Stimulated activated CD8-positive, alpha-beta memory T cell treated with anti-CD3 and anti-CD28 coated beads, Interleukin-2, amount 100 ng/mL, for 48 hours (primary cell): ENCODE measurements at places on chromosomes 2 and 18.

DNA sequence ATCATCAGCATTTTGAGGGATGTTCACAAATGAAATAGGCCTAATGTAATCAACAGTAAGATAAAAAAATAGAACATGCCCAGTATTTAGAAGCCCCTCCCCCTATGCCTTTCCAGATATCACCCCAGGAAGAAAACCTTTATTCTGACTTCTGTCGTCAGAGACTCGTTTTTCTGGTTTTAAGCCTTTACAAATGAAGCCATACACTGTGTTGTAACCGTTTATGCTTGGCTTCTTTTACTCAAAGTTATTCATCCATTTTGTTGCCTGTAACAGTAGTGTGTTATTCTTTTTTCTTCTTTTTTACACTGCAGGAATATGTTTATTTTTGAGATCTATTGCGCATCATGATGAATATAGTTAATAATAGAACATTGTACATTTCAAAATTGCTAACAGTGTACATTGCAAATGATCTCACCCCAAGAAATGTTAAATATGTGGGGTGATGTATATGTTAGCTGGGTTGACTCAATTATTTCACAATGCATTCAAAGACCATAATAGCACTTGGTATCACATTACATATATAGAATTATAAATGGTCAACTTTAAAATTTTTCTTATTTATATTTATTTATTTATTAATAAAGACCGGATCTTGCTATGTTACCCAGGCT, 28.1 kb upstream of the PNPT1 start:
- no peak for DNase-seq

- no peak for DNase-seq
Observed at GRCh38 chr18:67581178-67581577, 64.7 kb upstream of the DSEL start.

DNA sequence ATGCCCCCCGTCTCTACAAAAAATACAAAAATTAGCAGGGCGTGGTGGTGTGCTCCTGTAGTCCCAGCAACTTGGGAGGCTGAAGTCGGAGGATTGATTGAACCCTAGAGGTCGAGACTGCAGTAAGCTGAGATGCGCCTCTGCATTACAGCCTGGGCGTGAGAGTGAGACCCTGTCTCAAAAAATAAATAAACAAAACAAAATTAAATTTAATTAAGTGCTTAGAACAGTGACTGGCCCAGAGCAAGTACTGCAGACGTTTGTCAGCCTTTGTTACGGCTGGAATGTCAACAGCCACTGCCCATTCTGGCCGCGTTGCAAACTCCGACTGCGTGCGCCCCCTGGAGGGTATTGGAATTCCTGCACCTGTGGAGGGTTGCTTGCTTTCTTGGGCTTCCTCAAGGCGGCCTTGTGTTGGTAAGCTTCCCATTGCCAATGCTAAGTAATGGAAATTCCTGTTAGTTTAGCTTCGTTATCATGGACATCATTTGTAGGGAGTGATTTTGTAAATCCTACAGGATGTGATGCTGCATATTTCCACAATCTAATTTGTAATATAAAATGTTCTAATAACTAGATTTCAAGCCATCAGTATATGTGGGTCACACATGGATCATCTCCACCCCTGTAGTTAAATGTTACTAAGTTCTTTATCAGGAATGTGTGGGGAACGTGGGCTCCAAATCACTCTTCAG, 15.9 kb upstream of the ATP6V1B1 start:
- DNase-seq = peak; percentile 63

- DNase-seq = no peak
Observed at GRCh38 chr2:173062801-173063200, 12.8 kb upstream of the MAP3K20 start.

- DNase-seq = no peak
Observed at GRCh38 chr2:3094999-3095958, 282.3 kb downstream of the EIPR1 start.

GRCh38 chr2:74887960-74888700, 54.2 kb downstream of the HK2 start:
- DNase-seq = no peak

GRCh38 chr2:200345975-200346374, 39.5 kb downstream of the SPATS2L start:
- no peak for DNase-seq

DNA sequence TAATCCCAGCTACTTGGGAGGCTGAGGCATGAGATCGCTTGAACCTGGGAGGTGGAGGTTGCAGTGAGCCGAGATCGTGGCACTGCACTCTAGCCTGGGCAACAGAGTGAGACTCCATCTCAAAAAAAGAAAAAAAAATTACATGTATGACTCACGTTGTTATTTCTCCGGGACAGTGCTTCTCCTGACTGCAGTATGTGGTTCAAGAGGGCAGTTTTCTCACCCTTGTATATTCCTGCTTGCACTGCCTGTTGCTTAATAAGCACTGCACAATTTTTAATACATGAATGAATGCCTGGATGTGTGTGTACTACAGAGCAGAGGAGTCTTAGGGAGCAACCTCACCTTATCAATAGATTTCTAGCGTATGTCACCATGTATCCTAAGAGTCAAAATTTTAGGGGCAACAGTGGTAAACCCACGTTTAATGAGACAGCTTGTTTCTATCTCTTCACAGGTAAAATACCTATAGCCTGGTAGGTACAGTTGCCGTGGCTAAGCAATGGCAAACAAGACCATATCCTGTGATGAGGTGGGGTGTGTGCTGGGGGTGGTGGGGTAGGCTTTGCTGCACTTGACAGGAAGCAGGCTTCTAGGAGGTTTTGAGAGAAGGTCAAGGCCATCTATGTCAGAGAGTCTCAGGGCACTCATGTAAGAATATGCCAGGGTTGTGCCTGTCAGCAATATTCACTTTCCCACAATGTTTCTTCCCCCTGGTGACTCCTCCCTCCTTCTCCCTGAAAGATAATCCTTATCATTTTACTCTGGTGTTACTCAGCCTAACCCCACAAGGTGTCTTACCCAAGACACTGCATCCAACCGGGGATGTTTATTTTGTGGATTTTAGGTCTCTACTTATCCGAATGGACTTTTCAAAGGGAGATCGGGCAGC, 36.9 kb upstream of the MEX3C start:
- DNase-seq = no peak

GRCh38 chr2:121345887-121346286, 60.9 kb upstream of the TFCP2L1 start:
- no peak for DNase-seq
